ENCODE measurements at places on chromosomes 3 and 15.

DNA sequence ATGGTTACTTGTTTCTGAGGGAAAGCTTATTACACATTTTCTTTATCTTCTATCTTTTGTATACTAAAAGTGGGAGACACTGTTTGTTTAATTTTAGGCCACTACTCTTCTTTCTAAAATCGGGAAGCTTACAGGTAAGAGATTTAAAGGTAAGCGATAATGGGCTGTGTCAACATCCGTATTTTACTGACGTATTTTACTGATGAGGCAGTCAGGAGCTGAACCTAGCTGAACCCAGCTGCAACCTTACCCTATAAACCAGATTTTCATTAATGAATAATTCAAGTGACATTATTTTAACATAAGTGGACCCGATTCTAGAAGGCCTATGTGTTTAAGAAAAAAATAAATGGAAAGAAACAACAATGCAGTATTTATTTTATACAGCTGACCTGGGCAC, 13.1 kb downstream of the PSMD6 start:
- no peak for DNase-seq

DNA sequence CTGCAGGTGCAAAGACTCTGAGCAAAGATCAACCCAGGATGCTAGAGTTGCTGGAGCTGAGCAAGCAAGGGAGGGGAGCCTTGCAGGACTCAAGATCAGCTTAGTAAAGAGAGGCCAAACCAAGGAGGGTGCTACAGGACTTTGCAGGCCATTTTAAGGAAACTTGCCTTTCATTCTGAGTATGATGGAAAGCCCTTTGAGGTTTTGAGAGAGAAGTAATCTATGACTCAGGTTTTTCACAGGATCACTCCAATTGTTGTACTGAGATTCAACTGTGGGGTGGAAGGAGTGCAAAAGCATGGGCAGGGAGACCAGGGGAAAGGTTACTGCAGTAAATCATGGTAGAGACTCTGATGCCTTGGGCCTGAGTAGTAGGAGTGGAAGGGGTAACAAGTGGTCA, 260.4 kb upstream of the GPR149 start:
- DNase-seq, result no peak

GRCh38 chr15:72199721-72200212, 2.2 kb upstream of the GRAMD2A start:
- DNase-seq, result no peak

DNA sequence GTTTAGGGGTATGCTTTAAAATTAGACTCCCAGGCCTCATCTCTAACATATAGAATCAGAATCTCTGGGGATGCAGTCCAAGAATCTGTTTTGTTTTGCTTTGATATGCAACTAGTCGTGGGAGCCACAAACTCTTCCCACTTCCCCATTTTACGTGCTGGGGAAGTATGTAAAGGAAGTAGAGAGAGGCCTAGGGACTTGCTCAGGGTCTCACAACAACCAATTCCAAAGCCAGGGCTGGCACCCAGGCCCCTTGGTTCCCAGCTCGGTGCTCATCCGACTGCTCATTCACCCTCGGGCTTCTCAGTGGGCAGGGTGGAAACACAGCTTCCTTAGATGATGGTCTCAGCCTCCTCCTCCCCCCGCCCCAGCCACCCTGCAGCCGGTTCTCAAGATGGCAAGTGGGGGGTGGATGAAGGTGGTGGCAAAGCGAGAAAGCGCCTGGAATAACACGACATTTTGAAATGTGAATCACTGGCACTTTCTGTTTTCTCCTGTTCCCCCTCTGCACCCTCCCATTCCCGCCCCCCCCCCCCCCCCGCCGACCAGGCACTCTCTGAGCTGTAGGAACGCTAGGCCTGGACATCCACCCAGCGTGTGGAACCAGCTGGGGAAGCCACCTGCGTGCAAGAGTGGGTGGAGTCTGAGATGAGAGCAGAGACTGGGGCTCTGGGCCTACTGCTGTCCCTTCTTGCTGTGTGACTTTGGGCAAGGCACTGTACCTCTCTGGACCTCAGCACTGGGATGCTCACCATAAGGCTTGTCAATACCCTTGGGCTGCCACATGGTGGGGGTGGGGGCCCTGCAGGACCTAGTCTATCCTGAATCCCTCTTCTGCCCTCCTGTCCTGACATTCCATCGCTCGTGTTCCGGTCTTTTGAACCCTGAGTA, 214.5 kb downstream of the RPLP1 start:
- peak; percentile 55 for DNase-seq

GRCh38 chr15:66369773-66370651, 13.5 kb upstream of the TIPIN start:
- DNase-seq, result no peak

DNA sequence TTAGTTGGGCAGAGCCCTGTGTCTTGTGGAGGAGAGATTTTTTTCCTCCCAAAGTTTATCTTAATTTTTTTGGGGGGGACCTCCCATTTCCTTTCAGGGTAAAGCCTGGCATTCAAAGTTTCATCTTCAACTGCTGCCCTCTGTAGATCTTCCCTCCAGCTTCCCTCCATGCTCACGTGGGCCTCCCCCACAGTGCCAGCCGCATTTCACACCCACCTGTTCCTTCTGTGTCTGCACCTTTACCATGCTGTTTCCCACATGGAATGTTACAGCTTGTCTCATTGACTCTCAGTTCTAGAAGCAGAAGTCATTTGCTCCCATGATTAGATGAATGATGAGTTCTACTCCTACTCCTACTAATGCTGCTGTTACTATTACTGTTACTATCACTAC, 6.5 kb downstream of the CELF6 start:
- DNase-seq, result peak; percentile 15

DNA sequence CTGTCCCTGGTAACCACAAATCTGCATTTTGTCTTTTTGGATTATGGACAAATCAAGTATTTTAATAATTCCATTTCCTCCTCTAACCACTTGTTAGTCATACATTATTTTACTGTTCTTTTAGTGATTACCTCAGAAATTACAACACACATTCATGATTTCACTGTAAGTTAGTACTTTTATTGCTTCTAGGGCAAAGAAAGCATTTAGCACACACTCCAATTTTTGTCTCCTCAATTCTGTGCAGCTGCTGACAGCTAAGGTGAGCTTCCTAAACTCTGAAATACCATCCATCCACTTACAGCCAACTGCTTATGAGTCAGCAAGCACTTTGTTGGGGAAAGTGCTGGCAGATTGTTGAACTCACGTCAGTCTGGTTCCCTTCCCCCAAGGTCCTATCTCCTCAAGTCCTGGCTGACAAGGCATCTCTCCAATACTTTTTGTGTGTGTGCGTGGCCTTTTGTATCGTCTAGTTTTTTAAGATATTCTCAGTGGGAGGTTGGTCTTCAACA, 49.4 kb upstream of the TNFAIP8L3 start:
- DNase-seq, result no peak

DNA sequence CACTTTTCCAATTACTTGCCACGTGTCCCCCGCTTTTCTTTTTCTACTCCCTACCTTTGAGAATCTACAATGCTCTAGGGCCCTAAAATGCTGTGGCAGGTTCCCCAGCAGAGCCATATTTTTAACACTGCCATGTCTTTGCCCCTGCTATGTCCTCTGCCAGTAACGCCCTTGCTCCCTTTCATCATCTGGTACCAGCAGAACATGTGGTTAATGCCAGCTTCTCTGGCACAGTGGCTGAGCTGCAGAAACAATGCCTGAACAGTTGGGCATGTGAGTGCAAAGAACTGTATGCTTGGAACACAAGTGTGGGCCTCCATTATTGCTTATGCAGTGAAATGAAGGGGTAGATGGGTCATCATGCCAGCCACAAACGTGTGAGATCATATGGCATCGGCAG, 287.6 kb downstream of the NEK10 start:
- no peak for DNase-seq

- no peak for DNase-seq
Measured at GRCh38 chr3:102133376-102133775, 284.1 kb downstream of the NFKBIZ start.

GRCh38 chr3:42685891-42686820, 819 bp downstream of the KLHL40 start:
- DNase-seq, result peak; percentile 42

DNA sequence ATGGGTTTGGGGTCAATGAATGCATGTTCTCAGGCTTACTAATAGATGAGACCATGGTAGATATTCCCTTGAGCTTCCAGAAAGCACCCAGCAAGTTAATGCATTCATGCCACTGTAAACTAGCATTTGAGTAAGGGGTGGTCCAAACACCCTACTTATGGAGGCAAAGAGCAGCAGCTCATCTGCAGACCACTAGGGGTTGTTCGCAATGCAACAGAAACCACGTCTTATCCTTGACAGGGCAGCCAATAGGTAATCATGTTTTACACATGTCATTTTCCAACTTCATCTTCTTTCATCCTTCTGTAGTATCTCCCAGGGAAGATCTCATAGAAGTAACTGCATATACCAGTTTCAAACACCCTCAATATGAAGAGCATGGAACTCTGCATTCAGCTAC, 330.2 kb downstream of the RORA start:
- DNase-seq, result no peak

DNA sequence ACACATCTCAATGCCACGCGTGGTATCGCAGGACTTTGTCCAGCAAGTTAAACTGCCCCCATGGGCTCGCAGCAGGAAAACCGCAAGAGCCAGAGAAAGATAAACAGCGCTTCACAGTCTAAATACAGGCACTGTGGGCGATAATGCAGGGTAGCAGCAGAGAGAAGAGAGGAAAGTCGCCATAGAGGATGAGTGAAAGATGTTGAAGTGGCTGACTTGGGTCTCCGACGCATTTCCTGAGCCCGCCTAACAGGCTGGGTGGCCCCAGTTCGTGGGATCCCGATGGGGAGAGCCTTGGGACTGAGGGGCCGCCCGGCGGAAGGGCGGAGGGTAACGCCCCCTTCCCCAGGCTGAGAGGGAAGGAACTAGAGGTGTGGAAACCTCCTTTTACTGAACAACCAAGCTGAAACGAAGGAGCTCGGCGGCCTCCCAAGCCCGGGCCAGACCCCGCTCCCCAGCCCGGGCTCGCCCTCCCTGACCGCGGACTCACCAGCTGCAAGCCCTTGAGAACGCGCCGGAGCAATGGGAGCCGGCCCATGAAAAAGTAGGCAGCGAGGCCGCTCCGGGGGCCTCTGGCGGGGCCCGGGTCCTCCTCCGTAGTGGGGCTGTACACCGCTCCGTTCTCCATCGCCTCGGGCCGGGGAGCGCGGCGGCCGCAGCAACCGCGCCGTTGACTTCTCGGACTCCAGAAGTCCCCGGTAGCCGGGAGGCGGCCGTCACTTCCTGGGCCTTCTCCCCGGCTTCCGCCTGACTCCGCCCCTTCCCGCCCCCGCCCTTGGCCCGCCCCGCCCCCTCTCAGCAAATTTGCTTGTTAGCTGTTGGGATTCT, at the start of gene CMTM6:
CMTM6 (minus strand) TSS at position 735 of the 828 bp plus-strand sequence; CDS start at position 628, 107 bp downstream.
- DNase-seq, result peak; percentile 79

DNA sequence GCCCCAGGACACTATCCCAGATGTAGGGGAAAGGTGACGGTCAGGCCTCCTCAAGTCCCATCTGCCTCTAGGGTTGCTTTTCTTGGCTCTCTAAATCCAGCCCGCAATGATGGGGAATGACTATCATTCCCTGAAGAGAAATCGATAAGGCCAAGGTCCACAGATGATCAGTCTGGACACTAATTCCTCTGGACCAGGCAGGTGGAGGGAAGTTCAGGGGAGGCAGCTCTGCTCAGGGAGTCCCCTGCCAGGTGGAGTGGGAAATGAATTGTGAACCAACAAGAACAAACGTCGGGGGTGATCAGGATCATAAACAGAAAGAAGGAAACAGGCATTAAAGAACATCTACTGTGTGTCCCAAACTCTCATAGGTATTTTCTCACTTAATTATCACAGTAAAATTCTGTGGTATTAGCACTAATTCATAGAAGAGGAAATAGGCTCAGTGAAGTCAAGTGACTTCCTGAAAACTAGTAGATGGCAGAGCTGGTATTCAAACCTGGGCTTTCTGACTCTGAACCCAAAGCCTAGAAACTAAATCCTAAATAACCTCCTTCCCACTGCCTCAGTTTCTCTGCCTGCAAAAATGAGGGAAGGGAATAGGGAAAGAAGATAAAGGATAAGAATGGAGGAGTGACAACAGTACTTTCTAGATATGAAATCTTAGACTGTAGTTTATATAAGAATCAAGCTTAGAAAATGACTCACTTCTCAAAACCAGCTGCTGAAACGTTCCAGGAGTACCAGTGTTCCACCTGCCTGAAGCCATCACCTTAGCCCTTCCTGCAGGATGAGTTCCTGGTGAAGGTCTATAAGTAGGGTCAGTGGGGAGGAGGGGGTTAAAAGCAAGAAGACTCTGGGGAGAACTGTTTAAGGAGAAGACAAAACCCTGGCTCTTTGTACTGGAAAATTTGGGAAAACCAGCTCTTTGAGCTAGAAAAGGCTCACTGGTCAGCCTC, 7.5 kb downstream of the BMF start:
- DNase-seq, result no peak

DNA sequence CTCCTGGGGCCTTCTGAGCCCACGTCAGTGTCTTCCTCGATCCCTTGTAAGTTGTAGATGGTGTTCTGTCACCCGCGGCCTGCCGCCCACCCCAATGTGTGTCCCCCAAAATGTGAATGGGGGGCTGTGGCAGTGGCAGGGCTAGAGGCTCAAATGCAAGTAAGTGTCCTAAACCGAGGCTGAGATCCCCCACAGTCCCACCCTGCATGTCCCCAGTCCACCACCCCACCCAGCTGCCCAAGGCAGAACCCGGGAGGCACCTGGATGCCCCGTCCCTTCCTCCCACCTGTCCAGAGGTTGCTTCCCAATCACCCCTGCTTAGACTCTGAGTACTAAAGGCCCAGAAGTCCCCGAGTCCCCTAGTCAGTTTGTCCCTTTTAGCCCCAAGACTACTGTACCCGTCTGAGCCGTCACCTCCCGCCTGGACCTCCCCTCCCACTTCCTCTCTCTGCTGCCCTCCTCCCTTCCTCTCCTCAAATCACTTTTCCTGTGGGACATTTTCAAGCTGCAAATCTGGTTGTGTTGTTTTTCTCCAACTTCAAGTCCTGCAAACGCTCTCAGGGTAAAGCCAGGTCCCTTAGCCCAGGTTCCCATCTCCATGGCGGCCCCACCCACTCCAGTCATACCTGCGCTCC, 11.8 kb upstream of the PLXND1 start:
- DNase-seq, result no peak

DNA sequence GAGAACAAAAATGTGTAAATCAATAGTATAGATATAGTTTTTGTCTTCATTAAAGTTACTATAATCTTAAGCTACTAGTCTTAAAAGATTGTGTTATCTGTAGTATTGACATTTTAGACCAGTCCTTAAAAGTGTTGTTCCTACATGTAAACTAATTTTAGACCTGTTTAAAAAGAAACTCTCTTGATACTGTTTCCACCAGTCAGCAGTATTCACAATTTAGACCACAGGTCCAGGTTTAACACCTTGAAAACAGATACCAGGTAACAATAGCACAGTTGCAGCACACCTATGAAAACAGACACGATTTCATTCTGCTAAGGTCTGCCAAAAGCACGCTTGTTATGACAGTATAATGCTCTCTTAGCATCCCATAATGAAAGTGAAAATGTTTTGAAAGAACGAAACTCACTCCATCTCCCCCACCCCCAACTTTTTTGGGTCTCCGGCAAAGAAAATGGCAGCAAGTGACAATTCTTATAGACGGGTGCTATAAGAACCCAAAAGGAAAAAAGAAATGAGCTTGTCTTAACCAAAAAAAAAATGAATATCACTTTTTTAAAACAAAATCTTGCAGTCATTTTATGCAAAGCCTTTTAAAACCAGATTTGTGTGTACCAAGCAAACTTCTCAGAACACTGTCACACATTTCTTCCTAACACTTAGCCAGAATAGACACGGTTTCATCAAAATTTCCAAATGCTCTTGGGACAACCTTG, 1.6 kb downstream of the EIF4E3 start:
- no peak for DNase-seq
